ENCODE measurements at places on chromosomes 2 and 18.

GRCh38 chr18:73593207-73593606 is 554.4 kb downstream of the FBXO15 start:
- no peak for DNase-seq

DNA sequence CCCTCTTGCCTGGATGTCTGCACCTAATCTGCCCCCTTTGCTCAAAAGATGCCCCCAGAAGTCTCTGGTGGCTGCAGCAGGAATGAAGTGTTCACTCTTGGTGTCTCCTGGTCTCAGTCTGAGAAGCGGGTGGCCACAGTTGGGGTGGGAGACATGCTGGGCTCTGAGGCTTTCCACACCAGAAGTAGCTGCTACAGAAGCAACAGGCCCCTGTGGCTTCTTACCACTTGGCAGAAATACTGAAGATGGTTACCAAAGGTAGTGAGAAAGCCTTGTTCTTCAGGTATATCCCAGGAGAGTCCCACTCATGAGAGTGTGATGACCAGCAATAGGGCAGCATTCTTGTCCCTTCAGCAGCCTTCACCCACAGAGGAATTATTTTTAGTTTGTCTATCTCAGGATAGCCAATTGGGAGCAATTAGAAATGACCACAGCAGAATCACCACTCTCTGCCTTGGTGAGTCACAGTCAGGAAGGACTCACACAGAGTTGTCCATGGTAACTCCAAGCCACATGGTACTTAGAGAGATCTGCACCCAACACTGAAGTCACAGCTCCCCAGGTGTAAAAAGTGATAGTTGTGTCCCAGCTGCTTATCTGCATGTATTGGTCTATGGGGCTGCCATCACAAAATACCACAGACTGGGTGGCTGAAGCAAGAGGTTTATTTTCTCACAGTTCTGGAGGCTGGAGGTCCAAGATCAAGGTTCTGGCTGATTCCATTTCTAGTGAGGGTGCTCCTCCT is 169.8 kb upstream of the ID2 start:
- no peak for DNase-seq

- DNase-seq, result peak; percentile 82
Measured at GRCh38 chr18:77059294-77059916, 73.2 kb downstream of the MBP start.

DNA sequence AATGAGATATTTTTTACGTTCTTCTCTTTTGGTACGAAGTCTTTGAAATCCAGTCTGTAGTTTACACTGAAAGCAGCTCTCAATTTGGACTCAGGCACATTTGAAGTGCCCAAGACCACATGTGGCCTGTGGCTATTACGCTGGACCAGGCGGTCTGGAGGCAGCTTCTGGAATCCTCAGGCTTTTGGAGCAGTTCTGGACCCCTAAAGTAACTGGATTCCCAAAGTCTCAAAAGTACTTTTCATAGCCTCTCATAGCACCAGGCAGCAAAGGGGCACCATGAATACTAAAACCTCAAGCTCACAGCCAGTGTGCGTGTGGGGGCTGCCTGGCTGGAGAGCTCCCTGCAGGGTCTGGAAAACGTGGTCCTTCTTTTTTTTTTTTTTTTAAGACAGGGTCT is 119.0 kb downstream of the SMAD7 start:
- no peak for DNase-seq

- DNase-seq, result no peak
Measured at GRCh38 chr2:126761981-126762878, 106.3 kb downstream of the GYPC start.

GRCh38 chr2:15814403-15814802 is 125.9 kb upstream of the MYCN start:
- no peak for DNase-seq

GRCh38 chr2:234136461-234136860 is 86.0 kb downstream of the SPP2 start:
- DNase-seq, result no peak

GRCh38 chr18:21053127-21053526 is 58.5 kb downstream of the ROCK1 start:
- no peak for DNase-seq

DNA sequence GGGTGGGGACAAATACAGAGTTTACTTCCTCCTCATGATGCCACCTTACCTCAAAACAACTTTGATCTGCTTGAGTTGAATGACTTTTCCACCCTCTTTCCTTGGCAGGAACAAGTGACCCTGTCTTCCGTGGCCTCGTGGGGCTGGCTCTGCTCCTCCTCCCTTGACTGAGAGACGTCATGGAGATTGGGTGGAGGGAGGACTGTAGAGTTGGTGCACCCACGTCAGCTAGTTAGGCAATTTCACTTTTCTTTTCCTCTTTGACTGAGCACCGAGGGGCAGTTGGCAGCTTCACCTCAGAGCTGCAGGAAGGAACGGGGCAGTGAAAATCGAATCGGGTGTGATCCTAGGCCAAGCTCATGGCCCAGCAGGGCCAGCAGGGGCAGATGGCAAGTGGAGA is at the start of gene SP140:
Gene SP140, plus strand, starts transcription at position 251 of the 400 bp plus-strand sequence. Its CDS starts 109 bp downstream, at position 360.
- DNase-seq, result no peak

DNA sequence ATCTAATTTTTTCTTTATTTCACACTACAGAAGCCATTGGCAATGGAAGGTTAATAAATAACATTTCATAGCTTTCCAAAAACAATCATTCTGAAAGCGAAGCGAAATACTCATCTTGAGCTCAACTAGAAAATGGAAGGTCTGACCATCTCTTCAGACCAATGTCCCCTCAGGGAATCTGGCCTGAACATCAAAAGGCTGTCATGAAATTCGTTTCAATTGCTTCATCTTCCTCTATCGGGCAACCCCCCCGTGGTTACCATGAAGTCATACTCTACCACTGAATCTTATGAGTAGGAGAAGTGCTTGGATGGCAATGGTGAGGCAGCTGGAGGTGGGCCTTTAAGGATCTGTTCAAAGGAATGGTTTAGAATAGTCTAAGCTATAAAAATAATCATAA is 22.9 kb upstream of the CYTIP start:
- DNase-seq, result peak; percentile 19

GRCh38 chr2:143740431-143740830 is 611.2 kb downstream of the ARHGAP15 start:
- no peak for DNase-seq

DNA sequence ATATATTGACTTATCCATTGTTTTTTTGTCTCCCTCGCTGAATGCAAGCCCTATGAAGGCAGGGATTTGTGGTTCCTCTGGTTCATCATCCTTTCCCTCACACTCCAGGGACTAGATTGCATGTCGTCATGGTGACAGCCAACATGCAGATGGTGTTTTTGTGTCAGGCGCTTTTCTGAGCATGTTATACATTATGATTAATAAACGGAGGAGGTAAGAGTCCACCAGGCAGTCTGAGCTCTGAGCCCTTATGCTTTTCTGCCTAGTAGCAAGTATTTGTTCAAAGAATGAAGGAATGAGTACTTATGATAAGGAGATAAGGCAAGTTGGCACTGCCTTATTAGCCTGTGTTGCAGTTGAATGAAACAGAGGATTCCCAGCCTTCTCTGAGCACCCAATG is 181.6 kb downstream of the MGAT5 start:
- DNase-seq, result no peak

- DNase-seq, result no peak
Measured at GRCh38 chr18:36518839-36519238, 221.3 kb downstream of the FHOD3 start.

- no peak for DNase-seq
Measured at GRCh38 chr2:176764921-176765320, 447.7 kb upstream of the HNRNPA3 start.

- no peak for DNase-seq
Measured at GRCh38 chr2:239327536-239328350, 73.1 kb downstream of the HDAC4 start.

DNA sequence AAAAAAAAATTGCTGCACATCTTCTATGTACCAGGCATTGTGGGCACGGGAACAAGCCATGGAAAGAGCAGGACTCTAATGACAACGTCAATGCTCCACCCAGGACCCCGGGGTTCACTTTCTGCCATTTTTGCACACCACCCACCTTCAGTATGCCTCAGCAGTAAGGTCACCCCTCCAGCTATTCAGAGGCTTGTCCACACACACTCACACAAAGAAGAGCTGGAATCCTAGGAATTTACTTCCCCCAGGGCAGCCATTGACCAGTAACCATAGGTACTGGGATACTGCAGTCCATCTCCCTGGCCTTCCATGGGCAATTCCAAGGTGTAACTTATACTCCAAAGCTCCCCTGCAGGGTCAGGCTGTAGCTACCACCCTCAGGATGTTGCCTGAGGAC is 170.8 kb downstream of the SUCLG1 start:
- no peak for DNase-seq

DNA sequence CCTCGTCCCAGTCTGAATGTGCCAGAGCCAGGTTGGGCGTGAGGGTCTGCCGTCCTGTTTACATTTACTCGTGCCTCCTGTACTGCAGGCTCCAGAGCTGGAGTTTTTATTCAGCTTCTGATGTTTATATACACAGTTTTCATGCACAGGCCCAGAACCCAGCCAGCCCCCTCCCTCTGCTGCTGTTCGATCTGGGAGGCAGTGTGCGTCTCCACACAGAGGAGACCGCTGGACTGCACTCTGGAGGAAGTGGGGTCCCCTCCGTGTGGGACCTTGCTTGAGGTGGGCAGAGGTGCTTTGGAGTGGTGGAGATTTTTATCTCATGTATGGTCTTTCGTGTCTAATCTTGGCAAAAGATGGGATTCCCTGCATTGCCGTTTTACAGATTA is 90.6 kb downstream of the GLI2 start:
- DNase-seq, result no peak

- DNase-seq, result no peak
Measured at GRCh38 chr2:656676-657075, 20.5 kb downstream of the TMEM18 start.
